ENCODE measurements at places on chromosomes 5 and 9.

GRCh38 chr5:7474821-7475403 is 79.0 kb downstream of the ADCY2 start:
- DNase-seq = no peak

DNA sequence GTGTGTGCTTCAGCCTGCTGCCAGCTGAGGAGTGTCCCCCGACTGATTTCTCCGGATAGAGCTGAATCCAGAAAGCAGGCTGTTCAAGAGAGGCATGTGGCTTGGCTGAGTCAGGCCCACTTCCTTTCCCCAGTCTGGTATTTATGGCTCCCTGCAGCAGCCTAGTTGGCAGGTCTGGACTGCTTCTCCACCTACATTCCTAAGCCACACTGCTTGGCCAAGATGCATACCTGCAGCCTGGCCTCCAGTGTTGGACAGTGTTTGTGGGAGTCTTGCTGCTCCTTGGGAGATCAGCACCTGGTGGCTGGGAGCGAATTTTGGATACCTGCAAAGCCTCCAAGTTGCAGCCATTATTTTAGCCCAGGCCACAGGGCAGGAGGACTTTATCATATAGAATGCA is 670.8 kb downstream of the ACTL7B start:
- DNase-seq = no peak

- DNase-seq = no peak
These were observed 338.3 kb downstream of the IRX1 start for GRCh38 chr5:3933966-3934365.

DNA sequence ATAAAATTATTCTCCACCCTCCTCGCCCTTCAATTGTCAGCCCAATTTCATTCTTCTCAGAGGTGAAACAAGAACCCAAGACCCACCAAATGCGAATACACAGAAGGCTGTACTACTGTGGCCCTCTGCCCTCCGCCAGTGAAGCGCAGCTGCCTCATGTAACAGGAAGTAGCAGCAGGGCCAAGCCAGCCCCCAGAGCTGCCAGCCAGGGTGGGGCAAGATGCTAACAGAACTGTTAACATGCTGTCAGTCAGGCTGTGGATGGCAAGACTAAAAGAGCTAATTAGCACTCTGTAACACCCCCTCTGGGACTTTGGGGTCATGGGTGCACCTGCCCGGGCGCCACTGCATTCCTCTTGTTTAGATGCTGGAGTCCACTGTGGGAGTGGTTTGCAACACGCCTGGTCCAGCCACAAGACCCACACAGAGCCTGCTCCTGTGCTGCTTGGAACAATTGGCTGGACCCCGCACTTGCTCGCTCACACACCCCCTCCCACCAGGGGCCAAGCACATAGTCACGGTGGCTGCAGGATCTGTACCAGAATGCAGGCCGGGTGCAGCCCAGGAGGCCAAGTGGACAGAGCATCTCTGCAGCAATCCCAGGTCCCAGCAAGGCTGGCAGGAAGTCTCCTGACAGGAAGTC is 14.5 kb upstream of the HEXB start:
- no peak for DNase-seq

DNA sequence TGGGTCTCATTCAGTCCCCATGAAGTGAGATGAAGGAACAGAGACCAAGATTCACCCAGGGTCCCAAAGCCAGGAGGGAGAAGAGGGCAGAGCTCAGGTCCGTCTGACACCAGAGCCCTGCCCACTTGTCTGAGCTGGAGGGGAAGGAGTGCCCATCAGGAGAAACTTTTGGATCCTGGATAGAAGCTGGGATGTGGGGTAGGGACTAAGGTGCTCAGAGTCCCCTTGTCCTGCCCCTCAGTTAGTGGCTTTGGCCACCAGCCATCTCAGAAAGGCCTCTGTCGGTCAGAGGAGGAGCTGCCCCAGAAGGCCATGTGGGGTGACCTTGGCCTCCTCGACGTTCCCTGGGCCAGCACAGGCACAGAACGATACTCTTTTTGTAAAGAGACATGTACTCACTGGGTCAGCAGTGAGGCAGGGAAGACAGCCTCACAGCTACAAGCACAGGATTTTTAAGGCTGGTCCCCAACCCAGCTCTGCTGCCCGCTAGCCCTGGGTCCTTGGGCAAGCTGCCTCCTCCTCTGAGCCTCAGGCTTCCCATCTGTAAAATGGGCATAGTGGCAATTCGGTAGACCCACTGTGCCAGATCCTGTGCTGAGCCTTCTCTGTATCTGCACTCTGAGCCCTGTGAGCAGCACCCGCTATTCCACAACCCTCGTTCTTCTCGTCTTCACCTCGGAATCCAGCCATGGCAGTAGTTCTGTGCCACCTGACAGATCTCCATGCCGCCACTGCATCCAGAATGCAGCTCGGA is 49.4 kb downstream of the C9orf50 start:
- DNase-seq = no peak

- no peak for DNase-seq
These were observed 976 bp downstream of the RXFP3 start for GRCh38 chr5:33937017-33937706.

GRCh38 chr9:89523948-89524347 is 26.0 kb upstream of the SEMA4D start:
- DNase-seq = no peak

- DNase-seq = no peak
These were observed 1696.0 kb upstream of the WWC1 start for GRCh38 chr5:166595274-166595951.

DNA sequence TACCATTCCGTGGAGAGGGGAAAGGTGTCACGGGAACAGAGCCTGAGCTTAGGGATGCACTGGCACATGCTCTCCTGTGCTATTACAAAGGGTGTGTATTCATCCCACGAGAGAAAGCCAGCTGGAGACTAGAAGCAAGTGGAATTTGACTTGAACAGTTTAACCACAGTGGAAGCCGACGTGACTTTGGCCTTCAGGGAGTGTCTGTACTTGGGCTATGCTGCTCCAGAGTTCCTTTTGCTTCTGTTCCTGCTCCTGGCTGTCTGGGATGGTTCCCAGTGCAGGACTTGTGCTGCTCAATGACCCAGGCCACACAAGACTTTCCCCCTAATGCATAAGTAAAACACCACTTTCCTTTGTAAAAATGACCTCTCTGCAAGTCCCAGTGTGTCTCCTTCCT is 7.9 kb upstream of the NFIL3 start:
- no peak for DNase-seq

GRCh38 chr9:137742698-137743097 is 123.9 kb downstream of the EHMT1 start:
- no peak for DNase-seq

- DNase-seq = no peak
These were observed 73.3 kb downstream of the PRKACG start for GRCh38 chr9:68940573-68940972.

- no peak for DNase-seq
These were observed 39.1 kb downstream of the RETREG1 start for GRCh38 chr5:16577677-16578076.

DNA sequence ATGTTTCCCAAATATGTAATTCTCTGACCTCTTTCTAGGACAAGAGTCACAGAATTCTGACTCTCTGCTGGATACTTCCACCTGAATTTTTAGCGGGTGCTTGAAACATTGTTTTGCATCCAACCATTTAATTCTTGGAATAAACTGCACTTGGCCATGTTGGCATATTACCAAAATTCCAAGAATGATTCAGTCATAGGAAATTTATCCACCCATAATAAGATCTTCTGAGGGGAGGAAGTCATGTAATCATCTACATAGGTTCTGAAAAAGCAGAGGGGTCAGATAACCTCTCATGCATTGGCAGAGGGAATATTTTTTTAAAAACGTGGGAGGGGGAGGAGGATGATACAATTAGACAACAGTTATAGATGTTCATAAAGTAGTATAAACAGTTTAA is 156.9 kb downstream of the PAM start:
- no peak for DNase-seq

DNA sequence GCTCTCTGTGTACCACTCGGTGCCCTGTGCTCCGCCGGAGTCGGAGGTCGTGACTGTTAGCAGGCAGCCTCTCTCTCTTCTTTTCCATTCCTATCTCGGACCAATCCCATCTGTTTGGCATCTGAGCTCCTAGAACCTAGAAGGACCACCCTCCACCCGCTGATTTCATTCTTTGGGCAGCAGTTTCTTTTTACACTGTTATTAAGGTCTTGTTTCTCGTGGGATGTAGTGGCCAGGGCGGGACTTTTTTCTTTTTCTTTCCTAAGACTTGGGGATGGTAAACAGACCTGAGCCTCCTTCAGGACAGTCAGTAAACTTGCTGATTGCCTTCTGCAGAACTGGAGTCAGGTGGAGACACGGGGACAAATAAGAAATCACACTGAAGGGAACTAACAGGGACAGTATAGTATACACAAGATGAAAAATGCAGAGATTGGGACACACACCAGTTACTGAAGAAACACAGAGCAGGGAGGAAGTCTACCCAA is 500 bp downstream of the URM1 start:
- DNase-seq = no peak

- DNase-seq = no peak
These were observed 561 bp downstream of the SEC61B start for GRCh38 chr9:99222416-99223270.

DNA sequence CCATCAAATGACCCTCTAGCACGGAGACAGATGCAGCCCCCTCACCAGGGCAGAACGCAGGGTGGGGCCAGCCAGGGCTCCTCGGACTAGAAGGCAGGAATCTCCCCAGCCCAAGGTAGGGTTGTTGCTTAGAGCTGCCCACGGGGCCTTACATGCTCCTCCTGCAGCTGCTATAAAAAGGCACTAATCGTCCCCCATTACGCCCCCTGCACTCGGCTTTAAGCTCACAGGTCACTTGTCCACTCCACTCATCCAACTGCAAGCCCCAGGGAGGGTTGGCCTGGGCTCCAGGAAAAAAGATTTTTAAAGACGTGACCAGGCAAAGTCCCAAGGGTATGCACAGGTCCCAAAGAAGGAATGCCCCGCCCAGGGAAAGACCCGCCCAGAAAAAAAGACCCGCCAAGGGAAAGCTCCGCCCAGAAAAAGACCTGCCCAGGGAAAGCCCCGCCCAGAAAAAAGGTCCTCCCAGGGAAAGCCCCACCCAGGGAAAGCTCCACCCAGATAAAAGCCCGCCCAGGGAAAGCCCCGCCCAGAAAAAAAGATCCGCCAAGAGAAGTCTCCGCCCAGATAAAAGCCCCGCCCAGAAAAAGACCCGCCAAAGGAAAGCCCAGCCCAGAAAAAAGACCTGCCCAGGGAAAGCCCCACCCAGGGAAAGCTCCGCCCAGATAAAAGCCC is 11.1 kb downstream of the GRIN1 start:
- no peak for DNase-seq

DNA sequence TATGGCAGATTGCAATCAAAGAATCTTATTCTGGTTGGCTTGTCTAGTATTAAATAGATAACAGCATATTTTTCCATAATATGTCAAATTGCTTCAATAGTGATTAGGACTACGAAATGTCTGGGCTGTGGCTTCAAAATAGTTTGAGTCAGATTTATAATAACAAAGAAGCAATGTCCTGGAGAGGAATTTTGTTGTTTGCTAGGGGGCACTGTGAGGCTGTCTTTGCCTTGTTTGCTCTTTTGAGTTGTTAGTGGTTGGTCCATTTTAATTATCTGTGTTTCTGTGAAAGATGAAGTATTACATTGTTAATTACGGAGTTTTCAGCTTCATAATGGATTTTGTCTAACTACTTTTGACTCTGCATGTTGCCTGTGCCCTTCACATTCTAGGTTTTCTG is 713.6 kb downstream of the TLE4 start:
- no peak for DNase-seq

DNA sequence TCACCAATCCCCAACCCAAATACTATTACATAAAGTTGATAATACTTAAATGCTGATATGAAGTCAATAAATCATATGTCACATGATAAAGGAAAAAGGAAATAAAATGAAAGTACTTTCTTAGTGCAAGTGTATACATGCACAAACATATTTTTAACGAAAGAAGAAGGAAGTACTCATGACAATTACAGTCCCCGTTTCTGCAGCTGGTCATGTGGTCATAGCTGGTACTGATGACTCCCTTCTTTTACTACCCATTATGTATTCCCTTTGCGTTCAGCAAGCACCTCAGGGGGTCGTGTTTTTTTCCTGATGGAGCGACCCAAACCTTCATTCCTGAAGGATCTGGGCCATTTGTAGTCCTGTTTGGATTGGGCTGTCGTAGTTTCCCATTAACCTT is 27.3 kb downstream of the CENPP start:
- DNase-seq = no peak

GRCh38 chr9:91261417-91261816 is 100.3 kb downstream of the AUH start:
- no peak for DNase-seq

DNA sequence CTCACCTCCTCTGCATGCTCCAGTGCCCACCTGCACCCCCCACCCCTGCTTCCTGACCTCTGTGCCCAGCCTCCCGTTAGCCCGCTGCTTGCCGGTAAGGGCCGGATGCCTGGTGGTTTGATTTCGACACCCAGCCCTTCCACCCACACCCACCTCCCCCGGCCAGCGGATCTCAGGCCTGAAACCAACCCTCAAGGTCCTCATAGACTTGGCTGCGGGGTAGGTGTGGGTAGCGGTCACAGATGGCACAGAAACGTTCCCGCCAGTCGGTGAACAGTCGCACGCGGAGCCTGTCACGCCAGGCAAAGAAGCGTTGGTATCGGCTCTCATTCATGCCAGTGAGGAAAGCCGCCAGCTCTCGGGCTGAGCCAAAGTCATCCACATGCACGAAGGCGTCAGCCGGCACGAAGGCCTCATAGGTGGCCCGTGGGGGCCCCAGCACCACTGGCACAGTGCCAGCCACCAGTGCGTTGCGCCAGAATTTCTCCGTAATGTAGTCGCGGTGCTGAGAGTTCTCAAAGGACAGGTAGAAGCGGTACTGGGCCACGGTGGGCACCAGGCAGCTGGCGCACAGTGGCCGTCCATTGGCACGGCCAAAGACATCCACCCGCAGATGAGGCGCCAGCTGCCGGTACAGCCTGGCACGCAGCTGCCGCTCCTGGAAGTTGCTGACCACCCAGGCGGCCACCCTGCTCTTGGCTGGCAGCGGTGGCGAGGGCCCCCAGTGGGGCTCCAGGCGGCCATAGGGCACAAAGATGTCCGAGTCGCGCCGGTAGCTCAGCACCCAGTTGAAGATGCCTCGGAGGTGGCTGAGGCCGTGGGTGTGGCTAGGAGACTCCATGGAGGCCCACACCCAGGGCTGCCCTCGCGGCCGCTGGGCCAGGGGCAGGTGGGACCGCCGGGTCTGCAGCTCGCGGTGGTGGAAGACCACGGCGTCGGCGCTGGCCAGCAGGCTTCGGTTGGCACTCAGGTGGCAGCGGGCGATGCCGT is 1.1 kb downstream of the FUT7 start:
- no peak for DNase-seq

- no peak for DNase-seq
These were observed 316.3 kb downstream of the MCTP1 start for GRCh38 chr5:94968507-94969095.

- no peak for DNase-seq
These were observed 218.5 kb downstream of the RANBP17 start for GRCh38 chr5:171080186-171080938.

GRCh38 chr5:38790891-38791290 is 54.9 kb upstream of the OSMR start:
- no peak for DNase-seq

GRCh38 chr5:107869438-107870115 is 198.8 kb upstream of the EFNA5 start:
- DNase-seq = no peak
